ENCODE measurements at places on chromosomes 1 and 21. TPM values are rescaled to one million over a fixed set of nuclear protein-coding genes. Genes with fewer than 3 reads are reported as not detected.

HSD3B2 gene
- not detected for total RNA-seq

NUAK2 gene
- 8.6 TPM for total RNA-seq

LORICRIN gene
- not detected for total RNA-seq

OR2T29 gene
- total RNA-seq, result not detected

Measured in T-helper 17 cell (primary cell).